ENCODE measurements at places on chromosomes 13 and 19.

GRCh38 chr19:54325194-54325621, 12.2 kb upstream of the LILRA5 start:
- H3K27me3 ChIP-seq = no peaks in the 10 kb centered on the region
- H3K27ac ChIP-seq = no peak overlapping the region
- H3K4me3 ChIP-seq = no peak overlapping the region
- no peaks in the 10 kb centered on the region for H3K36me3 ChIP-seq
- H3K4me1 ChIP-seq = no peaks in the 10 kb centered on the region

GRCh38 chr19:48239120-48239519, 16.6 kb downstream of the CARD8 start:
- H3K4me3 ChIP-seq = no peak overlapping the region
- H3K36me3 ChIP-seq = peaks cover 22% of the 10 kb centered on the region
- no peak for DNase-seq
- H3K27me3 ChIP-seq = no peaks in the 10 kb centered on the region

GRCh38 chr13:51958217-51958547, 53.1 kb downstream of the ATP7B start:
- no peak overlapping the region for H3K4me3 ChIP-seq
- DNase-seq = no peak
- H3K36me3 ChIP-seq = peaks cover 23% of the 10 kb centered on the region
- H3K27me3 ChIP-seq = no peaks in the 10 kb centered on the region
- H3K4me1 ChIP-seq = no peaks in the 10 kb centered on the region

GRCh38 chr13:113428469-113428865, 24.8 kb downstream of the ADPRHL1 start:
- no peaks in the 10 kb centered on the region for H3K4me1 ChIP-seq
- H3K4me3 ChIP-seq = no peak overlapping the region
- DNase-seq = no peak

- no peak overlapping the region for H3K4me3 ChIP-seq
- no peaks in the 10 kb centered on the region for H3K36me3 ChIP-seq
- H3K4me1 ChIP-seq = no peaks in the 10 kb centered on the region
- H3K27me3 ChIP-seq = peaks cover 9% of the 10 kb centered on the region
- no peak overlapping the region for H3K27ac ChIP-seq
Measured at GRCh38 chr13:27012482-27013197, 159.0 kb downstream of the USP12 start.

Data from tibial artery (tissue), 4 donors.